ENCODE measurements at places on chromosomes 4 and X.

DNA sequence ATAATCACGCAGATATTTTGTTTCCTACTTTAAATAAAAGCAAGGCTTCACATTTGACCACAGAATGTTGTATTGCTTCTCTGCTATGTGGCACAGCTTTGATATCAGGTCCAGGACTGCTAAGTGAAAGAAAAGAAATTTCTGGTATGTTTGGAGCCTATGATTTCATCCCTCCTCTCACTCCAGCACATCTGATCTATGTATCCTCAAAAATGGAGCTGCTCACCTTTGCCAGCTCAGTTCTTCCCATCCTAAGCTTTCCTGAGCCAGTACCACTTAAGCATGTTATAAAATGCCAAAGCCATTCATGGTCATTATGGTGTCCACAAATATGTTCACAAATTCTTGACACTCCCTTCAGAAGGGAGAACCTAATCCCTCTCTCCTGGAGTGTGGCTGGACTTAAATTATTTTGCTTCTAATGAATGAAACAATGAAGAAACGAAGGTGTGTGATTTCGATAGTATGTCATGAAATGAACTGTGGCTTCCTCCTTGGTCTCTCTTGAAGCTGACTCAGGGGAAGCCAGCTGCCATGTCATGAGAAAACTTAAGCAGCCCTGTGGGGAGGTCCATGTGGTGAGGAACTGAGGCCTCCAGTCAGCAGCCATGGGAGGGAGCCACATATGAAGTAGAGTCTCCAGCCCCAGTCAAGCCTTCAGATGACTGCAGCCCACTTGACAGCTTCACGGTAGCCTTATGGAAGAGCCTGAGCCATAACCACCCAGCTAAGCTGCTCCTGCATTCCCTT, 207.7 kb downstream of the MGST2 start:
- no peak for DNase-seq

DNA sequence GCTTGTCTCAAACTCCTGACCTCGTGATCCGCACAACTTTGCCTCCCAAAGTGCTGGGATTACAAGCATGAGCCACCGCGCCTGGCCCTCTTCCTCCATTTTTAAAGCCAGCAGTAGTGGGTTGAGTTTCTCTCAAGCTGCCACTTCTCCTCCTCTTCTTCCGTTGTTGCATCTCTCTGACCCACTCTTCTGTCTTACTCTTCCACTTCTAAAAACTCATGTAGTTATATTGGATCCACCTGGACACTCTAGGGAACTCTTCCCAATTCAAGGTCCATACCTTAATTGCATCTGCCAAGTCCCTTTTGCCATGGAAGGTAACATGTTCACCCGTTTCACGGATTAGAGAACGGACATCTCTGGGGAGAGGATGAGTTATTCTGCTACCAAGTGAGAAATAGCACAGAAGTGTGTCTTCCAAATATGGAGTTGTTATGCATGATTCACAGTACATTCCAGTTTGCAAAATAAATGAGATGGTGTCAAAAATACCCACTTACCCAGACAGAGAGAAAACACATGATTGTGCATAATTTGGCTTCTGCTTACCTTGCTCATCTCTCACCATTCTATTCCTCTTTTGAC, 51.8 kb downstream of the GBA3 start:
- DNase-seq: no peak

DNA sequence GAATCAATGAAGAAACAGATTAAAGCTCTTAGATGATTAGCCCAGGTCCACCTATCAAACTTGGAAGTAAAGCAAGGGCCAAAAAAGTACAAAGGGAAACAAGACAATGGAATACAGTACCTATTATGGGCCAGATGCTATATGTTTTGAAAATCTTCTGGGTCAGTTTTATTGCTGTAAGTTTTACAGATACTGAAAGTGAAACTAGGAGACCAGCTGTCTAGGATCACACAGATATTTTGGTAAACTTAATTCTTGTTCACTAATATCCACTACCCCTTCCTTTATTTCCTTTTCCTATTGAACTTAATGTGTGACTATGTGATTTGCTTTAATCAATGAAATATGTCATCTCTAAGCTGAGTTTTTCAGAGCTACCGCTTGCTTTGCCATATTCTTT, 505.4 kb upstream of the PITX2 start:
- DNase-seq: no peak

DNA sequence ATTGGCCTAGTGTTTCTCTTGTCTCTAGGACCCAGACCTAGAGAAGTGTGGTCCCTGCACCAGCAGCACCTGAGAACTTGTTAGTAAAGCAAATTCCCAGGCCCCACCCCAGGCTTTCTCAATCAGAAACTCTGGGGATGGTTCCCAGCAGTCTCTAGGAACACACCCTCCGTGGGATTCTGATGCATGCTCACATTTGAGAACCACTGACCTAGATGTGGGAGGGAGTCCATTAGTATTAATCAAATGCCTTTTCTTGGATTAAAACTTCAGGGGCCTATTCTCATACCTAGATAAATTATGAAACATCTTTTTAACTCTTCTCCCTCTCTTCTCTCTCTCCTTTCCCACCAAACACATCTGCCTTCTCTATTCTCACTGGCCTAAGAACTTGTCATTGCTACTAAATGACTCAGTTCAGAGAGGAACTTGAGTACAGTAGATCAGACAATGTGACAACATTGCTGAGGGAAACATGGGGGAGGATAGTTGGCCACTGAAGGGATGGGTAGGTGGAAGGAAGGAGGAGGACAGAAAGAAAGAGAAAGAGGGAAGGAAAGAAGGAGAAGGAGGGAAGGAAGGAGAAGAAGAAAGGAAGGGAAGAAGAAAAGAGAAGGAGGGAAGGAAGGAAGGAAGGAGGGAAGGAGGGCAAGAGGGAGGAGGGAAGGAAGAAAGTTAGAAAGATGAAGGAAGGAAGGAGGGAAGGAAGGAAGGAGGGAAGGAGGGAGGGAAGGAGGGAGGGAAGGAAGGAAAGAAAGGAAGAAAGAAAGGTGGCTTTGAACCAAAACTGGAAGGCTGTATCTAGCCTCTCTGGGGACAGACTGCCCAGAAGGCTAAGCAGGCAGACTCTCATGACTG, 132.7 kb upstream of the MAP3K15 start:
- no peak for DNase-seq

GRCh38 chr4:38948551-38948950, 80.9 kb downstream of the FAM114A1 start:
- DNase-seq: no peak

DNA sequence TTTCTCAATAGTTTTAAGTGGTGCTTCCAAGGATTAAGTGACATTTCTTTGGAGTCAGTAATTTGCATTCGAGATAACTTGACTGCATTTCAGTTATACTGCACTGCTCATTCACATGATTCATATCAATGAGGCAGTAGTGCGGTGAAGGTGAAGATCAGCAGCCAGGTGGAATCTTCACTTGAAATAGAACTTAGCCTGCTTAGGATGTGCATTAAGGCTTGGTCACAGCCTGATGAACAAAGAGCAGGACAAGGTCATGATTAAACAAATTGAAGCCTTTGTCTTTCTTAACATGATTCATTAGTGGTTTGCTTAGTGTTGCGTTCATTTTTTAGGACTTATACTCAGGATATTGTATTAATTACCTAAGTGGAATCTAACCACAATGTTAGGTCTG, 212.1 kb upstream of the GALNTL6 start:
- DNase-seq: no peak

GRCh38 chrX:46587753-46588171, 14.2 kb downstream of the CHST7 start:
- DNase-seq: no peak

DNA sequence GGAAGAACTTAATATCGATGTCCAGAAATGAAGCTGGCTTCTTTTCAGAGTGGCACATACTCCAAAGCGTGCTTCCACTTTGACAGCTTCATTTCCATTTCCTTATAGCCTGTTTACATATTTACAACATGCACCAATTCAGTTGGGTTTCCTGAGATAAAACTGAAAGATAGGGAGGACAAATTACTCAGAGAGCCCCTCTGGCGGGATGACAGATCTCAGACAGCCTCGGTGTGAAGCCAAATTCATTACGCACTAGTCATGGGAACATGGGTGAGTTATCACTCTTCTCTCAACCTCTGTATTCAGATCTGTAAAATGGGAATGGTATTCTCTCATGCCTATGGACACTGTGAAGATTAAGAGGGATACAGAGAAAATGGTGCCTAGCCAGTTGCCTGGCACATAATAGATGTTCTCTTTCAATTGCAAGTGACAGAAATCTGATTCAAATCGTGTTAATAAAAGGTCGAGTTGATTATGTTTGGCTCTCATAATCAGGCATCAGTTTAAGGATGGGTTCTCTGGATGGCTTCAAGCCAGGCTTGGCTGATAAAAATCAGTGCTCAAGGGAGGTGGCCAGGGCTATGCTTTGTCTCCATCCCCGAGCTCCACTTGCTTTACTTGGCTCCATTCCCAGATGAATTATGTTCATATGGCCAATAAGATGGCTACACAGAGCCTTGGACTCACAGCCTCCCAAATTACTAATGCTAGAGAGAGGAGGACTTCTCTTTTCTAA, 132.2 kb upstream of the C1QTNF7 start:
- DNase-seq: peak; percentile 47

DNA sequence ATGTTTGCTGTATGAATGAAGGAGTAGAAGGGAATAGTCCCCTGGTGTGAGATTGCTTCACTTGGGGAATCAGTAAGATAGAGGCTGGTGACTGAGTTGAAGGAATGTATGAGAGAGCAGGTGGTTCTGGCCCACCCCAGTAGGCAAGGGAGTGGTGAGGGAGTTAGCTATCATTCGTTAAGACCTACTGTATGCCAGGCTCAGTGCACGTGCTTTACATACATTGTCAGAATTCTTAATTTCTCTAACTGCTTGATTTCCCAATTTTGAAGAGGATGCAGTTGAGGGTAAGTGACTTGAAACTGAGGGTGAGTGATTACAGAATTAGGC, 700 bp downstream of the VMA21 start:
- DNase-seq: no peak

GRCh38 chrX:24899391-24899790, 116.4 kb downstream of the ARX start:
- no peak for DNase-seq

DNA sequence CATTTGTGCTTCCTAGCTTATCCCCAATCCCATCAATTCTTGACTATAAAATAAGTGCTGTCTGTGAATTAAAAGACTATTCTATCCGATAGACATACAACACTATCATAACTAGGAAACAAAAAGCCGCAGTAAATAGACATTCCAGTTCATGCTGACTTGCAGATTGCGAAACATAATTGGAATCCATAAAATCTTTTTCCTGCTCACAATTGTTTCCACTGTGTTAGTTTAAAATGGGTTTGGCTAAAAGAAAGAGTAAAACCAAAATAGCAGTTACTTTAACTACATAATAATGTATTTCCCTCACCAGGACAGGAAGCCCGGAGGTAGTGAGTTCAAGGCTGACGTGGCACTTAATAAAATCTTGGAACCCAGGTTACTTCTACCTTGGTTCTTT, 17.2 kb downstream of the SMIM31 start:
- DNase-seq: no peak

DNA sequence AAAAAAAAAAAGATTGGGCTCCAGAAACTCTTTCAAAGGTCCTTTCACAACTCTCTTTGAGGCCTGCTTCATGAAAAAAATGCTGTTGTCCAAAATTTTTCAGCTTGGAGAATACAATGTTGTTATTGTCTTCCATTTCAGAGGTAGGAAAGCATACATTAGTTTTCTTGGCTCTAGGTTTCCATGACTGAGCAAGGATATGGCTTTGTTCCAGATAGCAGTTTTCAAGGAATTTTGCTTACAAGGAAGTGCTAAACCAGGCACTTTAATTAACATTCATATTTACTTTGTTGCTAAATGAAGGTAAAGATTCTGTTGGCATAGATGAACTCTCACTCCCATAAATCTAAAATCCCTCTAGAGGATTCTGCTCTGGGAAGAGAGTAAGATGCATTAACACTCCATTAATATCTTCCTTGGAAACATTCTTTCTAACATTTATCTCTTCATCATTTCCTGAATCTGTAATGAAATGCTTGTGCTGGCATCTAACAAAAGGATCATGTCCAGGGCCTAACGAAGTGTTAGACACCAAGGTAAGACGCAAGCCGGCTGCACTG, 118.4 kb downstream of the COL25A1 start:
- DNase-seq: no peak
